ENCODE measurements at places on chromosomes 12 and 14.

- no peak for DNase-seq
Observed at GRCh38 chr12:98618952-98619351, 25.5 kb downstream of the SLC25A3 start.

- DNase-seq: no peak
Observed at GRCh38 chr14:41606532-41607303, at the start of gene LRFN5. Gene LRFN5 (plus strand): TSS chr14:41606876.

DNA sequence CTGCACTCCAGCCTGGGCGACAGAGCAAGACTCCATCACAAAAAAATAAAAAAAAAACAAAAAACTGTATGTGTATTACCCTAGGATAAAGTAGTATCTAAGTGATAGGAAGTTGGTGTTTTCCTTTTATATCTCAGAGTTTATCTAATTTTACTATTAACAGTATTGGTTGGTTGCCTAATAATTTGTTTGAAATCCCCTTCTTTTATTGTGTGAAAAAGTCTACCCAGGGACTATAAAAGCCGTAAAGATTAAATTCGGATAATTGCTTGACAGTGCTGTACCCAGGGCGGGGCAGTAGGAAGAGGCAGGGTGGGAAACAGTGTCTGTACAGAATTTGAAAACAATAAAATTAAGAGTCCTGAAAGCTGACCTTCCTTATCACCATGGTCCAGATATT, 78.4 kb downstream of the RASSF8 start:
- DNase-seq: no peak

DNA sequence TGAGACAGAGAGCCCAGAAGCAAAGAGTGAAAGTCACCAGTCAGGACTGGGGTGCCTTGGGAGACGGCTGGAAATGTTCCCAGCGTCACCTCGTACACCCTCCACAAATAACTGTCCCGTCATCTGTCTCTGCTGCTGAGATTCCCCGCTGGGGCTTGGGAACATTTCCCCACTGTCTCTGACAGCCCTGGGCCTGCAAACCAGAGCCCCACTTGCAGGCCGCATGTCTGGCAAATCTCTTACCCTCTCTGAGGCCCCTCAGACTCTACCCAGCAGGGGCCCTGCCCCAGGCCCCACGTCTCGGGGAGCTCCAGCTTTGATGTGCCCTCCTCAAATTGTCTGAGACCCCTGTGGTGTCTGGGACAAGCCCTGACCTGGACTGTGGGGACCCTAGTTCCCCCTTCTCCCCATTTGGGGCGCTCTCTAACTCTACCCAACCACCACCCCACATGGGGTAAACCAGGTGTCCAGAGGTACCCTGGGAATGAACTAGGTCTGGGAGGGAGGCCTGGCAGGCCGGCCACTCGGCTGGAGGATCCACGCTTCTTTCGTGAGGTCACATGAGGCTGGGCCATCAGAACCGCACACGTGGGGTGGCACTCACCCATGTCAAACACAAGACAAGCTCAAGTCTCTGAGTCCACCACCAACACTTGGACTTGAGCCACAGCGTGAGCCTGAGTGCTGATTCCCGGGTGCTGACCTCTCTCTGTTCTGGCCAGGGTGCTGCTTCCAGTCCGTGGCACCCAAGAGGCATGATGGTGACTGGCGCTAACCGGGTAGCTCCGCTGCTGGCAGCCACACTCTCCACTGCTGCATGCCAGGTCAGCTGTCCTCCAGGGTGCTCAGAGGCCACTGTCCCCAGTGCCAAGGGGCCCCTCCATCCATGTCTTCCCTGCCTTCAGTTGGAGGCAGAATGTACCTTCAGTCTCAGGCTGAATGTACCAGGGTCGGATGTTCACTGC, 59.8 kb downstream of the DIO3 start:
- DNase-seq: no peak

GRCh38 chr14:51424561-51425251, 184.7 kb downstream of the TMX1 start:
- DNase-seq: no peak

DNA sequence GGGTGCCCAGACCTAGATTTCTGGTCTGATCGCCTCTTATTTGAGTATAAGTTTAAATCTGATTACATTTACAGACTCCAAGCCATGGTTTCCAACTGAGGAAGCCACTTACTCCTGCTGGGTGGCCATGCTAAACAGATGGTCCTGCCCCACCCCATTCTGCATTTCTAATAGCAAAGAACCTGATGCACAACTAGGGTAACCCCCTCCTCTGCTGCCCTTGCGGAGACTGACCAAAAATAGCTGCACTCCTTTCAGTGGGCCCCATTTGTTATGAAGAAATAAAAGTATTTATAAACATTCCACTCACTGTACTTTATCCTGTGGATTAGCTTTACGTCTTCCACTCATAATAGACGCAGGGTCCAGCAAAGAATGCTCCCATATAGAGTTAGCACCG, 6.8 kb downstream of the GIT2 start:
- no peak for DNase-seq

DNA sequence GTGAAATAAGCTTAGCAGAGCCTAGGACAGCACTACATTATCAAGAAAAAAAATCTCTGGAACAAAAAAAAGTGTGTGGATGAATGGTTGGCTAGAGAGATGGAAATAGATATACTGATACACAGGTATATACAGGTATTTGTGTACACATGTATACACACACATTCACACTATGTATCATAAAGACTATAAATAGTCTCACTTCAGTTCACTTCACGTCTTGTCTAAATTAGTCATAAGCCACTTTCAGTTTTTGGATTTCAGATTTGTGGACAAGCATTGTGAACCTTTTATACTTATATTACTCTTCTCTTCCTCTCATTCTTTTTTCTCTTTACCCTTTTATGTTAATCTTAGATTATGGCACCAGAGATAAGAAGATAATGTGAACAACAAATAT, 41.8 kb upstream of the SLC6A15 start:
- no peak for DNase-seq

DNA sequence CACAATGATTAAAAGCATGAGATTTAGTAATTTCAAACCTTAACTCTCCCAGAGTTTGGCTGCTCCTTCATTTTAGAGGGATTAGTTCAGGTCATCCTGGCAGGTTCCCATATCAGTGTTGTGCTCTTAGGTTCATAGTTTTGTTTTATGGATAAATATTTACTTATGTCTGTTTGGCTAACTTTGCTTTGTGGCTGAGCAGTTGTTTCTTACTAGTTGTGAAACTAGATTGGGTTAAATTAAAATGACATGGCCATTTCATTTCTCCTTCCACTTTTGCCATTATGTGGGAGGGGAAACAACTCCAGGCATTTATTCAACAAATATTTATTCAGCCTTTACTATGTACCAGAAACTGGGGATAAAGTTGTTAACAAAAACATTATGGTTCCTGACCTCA, 158.8 kb downstream of the TMTC3 start:
- no peak for DNase-seq

GRCh38 chr14:31945074-31945613, 132.0 kb upstream of the ARHGAP5 start:
- peak; percentile 23 for DNase-seq

DNA sequence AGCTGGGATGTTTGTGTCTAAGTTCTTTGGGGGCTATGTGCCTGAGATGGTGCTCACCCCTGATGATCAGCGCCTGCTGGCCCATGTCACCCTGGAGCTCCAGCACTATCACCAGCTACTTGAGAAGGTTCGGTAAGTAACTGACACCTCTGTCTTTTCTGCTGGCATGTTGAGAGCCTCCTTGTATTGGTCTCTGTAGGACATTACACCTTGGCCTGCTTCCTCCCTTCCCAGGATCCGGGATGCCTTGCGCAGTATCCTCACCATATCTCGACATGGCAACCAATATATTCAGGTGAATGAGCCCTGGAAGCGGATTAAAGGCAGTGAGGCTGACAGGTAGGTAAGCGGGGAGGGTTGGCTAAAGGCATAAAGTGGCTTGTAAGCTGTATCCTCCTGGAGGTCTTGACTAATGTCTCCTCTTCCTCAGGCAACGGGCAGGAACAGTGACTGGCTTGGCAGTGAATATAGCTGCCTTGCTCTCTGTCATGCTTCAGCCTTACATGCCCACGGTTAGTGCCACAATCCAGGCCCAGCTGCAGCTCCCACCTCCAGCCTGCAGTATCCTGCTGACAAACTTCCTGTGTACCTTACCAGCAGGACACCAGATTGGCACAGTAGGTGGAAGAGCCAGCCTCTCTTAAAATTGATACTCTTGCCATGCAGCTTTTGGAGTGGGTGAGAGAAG, 5.5 kb downstream of the DDIT3 start:
- DNase-seq: no peak

DNA sequence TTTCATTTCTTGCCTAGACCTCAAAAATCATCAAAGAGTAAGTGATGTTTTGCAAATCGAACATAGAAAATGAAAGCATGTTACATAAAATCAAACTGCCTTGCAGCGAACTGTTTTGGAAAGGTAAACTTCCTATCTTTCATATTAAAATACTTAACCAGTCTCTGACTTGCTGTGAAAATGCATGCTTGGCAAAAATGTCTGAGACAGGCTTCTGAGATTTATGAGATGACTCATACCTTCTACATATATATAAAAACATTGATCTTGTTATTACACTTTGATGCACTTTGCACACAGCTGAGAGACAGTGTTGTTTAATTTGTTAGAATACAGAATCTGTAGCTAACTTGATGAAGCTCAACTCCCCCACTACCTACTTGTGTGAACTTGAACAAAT, 179.1 kb downstream of the KITLG start:
- DNase-seq: no peak

DNA sequence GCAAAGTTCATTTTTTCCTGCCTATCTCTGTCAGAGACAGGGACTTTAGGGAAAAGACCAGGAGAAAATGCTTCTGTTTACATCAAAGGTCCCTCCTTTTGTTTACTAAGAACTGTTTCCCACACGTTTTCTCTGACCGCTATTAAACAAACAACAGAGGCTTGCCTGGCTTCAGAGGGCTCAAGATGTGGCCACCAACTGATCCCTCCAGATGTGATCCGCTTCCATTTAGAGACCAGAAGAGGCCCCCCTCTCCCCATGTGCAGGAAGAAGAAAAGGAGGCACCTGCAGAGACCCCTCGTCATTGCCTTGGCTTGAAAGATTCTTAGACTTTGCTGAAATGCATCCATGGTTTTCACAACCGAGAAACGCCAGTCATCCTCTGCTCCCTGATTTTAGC, 217.9 kb upstream of the PWP1 start:
- no peak for DNase-seq

DNA sequence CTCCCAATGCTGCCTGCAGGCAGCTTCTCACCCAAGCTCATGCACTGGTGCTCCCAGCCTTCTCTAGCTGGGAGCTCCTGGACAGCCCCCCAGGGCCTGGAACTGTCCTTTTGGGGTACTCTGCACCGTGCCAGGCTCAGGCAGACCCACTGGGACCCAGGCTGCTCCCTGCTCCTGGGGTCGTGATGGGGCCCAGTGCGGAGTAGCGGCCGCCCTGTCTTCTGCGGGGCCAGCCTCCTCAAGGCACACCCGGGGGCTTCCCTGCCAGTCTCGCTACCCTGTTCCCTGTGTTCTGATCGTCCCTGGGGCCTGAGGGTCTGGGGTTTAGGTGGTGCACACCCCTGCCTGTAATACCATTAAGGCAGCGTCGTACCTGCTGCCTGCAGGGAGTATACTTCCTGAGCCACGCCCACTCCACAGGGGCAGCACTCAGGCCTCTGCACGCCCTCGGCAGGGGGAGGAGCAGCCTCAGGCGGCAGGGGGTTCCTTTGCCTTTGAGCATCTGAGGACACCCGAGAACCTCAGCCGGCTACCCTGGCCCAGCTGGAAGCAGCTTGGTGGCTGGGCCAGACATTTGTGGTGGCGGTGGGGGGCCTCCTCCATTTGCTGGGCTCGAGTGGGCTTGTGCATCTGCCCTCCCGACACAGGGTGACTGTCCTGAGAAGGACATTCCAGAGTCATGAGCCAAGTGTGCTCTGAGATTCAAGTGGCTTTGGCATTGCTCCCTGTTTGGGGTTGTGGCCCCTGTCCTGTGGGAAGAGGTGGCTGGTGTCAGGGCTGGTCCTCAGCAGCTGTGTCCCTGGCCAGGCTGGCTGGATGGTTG, 9.2 kb upstream of the CRIP2 start:
- no peak for DNase-seq

GRCh38 chr14:101965181-101965544, 790 bp downstream of the DYNC1H1 start:
- DNase-seq: peak; percentile 69

- peak; percentile 53 for DNase-seq
Observed at GRCh38 chr12:51262758-51263177, 7.4 kb downstream of the SMAGP start.

DNA sequence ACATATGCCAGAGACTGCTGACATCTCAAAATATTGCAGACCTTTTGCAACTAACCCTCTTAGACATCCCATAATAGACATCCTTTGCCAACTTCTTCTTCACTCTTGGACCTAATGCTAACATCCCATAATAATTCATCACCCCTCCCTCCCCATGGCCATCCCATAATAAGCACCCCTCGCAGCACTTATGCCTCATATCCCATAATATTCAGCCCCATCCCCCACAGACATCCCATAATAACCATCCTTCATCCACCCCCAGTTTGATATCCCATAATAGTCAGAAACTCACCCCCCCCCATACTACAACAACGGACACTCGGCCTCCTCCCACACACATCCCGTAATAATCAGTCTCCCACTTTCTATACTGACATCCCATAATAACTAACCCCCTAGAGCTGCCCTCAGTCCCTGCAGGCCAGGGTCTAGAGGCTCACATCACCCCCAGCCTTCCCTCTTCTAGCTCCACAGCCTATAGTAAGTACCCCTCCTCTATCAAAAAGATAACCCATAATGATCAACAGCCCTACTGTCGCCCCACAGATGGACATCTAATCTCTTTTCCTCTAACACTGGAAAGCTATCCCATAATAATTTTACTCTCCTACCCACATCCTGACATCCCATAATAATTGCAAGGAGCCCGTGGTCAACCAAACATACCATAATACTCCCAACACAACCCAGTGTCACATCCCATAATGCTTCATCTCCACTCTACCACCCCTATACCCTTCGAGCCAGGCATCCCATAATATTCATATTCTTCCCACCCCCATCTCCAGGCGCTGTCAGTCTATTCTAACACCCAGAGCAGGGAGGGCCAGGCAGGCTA, 792 bp upstream of the CHD4 start:
- DNase-seq: peak; percentile 70

DNA sequence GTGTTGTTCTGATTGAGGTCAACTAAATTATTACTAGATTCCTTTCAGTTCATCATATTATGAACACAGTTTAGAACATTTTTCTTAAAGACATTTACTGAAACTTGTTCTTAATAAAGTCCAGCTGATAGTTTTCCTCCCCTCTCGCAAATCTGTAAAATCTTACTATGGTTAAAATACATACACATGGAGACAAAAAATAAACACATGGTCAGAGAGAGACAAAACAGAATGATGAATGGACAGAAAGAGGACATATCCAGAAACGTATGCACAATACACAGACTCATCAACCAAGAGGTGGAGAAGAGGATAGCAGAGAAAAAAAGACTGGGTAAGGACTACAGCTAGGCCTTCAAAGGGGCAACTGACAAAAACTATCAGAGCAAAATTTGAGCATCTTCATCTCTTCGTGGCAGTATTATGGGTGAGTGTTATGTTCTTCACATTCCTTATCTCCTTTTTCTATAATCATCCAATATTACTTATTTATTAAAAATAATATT, 38.4 kb downstream of the EEA1 start:
- DNase-seq: no peak

GRCh38 chr14:22979748-22980392, 2.5 kb downstream of the AJUBA start:
- no peak for DNase-seq
